ENCODE measurements at places on chromosomes 1 and 21. TPM values are rescaled to one million over a fixed set of nuclear protein-coding genes. Genes with fewer than 3 reads are reported as not detected.

The SH2D1B gene
- polyA plus RNA-seq: 0.32 TPM

The PLXNA2 gene
- polyA plus RNA-seq: not detected

The ZBTB8A gene
- not detected for polyA plus RNA-seq

The LCE2B gene
- not detected for polyA plus RNA-seq

The OR2T33 gene
- 1.6 TPM for polyA plus RNA-seq

The RXFP4 gene
- 0.21 TPM for polyA plus RNA-seq

The MTARC1 gene
- 0.91 TPM for polyA plus RNA-seq

The NECTIN4 gene
- not detected for polyA plus RNA-seq

DNA sequence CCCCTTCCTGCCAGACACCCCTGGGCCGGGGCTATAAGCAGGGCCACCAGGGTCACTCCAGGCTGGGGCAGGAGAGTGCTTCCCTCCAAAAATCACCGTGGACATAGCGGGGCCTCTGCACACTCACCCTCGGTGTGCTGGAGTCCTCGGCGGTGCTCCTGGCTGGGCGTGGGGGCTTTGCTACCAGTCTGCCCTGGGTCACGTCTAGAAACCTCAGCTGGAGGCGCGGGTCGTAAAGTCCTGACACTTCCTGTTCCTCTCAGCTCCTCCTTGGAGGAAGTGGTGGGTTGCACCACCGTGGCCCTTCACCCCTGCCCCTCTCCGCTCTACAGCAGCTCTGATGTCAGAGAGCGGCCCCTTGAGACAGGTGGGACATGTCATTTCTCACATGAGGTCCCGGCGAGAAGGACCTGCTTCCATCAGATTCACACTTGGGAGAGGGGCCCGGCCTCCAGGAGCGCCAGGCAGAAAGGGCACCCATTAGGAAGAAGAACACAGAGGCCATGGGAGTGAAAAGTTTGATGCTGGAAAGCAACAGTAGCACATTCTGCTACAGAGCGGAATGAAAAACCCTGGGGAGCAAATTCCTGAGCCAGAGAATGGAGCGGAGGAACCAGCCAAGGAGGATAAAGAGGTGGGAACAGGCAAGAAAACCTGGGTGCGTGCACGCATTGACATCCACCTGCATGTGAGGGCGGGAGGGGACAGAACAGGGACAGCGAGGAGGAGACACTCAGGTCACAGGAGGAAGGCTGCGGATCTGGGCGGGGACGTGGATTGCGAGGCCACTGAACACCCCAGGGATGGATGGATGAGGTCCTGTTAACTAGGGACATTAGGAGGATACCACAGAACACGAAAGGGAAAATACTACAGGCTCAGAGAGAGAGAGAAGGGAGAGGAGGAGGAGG, at the start of gene ITGB2:
ITGB2 (minus strand) TSS at position 206 of the 911 bp plus-strand sequence. CDS start 10,117 bp downstream, outside the sequence.
- H3K4me3 ChIP-seq: peak within 1 kb of the TSS; percentile 98
- peaks cover 55% of the 10 kb centered on the region for H3K4me1 ChIP-seq
- no peaks in the 10 kb centered on the region for H3K27me3 ChIP-seq
- peaks cover 16% of the 10 kb centered on the region for H3K36me3 ChIP-seq
- peak within 1 kb of the TSS; percentile 100 for H3K27ac ChIP-seq
- DNase-seq: peak; percentile 85

- no peak for DNase-seq
- H3K4me1 ChIP-seq: no peaks in the 10 kb centered on the region
- H3K4me3 ChIP-seq: no peak overlapping the region
- H3K27me3 ChIP-seq: no peaks in the 10 kb centered on the region
- H3K36me3 ChIP-seq: no peaks in the 10 kb centered on the region
These were observed 166.3 kb downstream of the TBX15 start for GRCh38 chr1:118821801-118822200.

DNA sequence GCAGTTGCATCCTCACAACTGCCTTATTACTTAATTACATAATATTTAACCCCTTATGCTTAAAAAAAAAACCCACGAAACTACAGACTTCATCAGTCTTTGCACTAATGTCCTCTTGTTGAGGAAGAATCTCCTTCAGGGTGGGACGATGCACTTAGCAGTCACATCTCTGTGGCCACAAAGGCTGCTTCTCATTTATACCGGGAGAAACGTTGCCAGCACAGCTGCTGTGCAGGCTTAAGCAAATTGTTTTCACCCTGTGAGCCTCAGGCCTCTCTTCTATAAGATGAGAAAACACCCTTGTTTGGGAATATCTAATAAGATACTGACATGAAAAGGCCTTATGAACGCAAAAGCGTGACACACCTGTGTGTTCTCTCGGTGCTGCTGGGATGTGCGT, 2.9 kb upstream of the OBSCN start:
- DNase-seq: no peak
- peaks cover 8% of the 10 kb centered on the region for H3K27me3 ChIP-seq
- H3K4me1 ChIP-seq: peaks cover 3% of the 10 kb centered on the region
- no peak overlapping the region for H3K4me3 ChIP-seq
- no peak overlapping the region for H3K27ac ChIP-seq

DNA sequence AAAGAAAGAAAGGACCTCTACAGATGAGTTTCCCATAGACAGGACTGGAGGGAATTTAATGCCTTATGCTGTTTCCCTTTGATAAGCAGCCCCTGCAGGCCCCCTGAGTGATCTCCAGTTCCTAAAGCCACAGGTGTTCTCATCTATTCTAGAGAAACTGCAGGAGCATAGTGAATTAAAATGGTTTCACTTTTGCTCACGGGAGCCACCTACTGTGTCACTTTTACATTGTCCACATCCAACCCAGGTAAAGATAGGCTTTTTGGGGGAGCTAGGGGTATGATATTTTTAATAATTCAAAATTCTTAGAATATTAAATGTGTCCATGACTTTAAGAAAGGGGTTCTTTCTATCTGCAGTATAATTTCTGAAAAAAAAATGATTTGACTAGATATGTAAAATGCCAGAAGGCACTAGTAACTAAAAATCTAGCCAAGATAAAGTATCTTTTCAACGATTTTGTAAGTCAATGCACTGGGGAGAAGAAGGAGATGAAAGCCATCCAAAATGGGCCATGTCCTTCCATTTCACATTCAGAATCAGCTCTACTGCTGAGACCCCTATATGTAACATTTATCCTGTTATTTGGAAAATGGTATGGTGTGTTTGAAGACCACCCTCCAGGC, 267.3 kb upstream of the DUSP10 start:
- H3K27ac ChIP-seq: no peak overlapping the region
- H3K36me3 ChIP-seq: no peaks in the 10 kb centered on the region
- DNase-seq: peak; percentile 32
- peaks cover 5% of the 10 kb centered on the region for H3K4me1 ChIP-seq

- no peak overlapping the region for H3K27ac ChIP-seq
- peaks cover 1% of the 10 kb centered on the region for H3K36me3 ChIP-seq
- peaks cover 4% of the 10 kb centered on the region for H3K27me3 ChIP-seq
- H3K4me3 ChIP-seq: no peak overlapping the region
These were observed 18.9 kb upstream of the BATF3 start for GRCh38 chr1:212718499-212718898.

GRCh38 chr1:101769520-101769919, 227.2 kb downstream of the OLFM3 start:
- H3K4me1 ChIP-seq: no peaks in the 10 kb centered on the region
- DNase-seq: no peak
- no peak overlapping the region for H3K4me3 ChIP-seq
- H3K27ac ChIP-seq: no peak overlapping the region
- H3K36me3 ChIP-seq: no peaks in the 10 kb centered on the region

DNA sequence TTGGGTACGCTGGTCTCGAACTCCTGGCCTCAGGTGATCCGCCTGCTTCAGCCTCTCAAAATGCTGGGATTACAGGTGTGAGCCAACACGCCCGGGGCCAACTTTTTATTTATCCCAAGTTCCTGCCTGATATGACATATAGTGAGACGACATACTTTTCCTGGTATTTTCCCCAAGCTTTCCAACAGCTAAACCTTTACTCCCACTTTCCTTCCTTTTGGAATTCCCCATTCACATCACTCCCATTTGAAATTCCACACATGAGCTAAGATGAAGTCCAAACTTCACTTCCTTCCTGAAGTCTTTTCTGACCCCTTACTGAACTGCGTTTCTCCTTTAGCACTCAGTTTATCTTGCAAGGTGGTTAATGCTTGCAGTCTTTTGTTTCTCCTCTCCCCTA, 64.1 kb downstream of the S1PR1 start:
- peaks cover 5% of the 10 kb centered on the region for H3K4me1 ChIP-seq
- H3K27ac ChIP-seq: no peak overlapping the region
- DNase-seq: no peak
- H3K4me3 ChIP-seq: no peak overlapping the region

DNA sequence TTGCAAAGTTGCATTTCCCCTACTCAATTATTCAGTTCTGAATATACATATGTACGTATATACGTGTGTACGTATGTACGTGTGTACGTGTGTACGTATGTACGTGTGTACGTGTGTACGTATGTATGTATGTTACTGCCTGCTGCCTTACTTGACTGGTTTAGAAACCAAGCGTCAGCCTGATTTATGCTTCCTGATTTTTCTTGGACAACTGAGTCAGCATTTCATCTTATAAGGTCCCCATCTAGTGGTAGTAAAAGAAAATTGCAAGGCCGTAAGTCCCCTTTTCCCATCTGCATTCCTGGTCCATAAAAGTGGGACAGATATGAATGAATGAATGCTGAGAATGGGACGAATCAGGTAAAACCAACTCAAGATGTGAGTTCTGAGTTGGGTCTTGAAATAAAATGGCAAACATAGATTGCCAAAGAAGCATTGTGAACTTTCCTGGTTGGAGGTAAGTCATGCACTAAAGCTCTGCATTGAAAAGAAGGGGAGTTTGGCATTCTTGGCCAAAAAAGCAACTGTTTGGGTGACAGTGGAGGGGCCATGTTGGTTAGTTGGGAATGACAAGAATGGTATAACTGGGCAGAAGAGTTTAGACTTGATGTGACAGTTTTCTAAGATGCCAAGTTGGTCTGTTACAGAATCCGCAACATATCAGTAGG, 76.4 kb upstream of the DNAH14 start:
- peaks cover 18% of the 10 kb centered on the region for H3K27me3 ChIP-seq
- H3K36me3 ChIP-seq: no peaks in the 10 kb centered on the region
- H3K4me3 ChIP-seq: no peak overlapping the region
- no peak overlapping the region for H3K27ac ChIP-seq

DNA sequence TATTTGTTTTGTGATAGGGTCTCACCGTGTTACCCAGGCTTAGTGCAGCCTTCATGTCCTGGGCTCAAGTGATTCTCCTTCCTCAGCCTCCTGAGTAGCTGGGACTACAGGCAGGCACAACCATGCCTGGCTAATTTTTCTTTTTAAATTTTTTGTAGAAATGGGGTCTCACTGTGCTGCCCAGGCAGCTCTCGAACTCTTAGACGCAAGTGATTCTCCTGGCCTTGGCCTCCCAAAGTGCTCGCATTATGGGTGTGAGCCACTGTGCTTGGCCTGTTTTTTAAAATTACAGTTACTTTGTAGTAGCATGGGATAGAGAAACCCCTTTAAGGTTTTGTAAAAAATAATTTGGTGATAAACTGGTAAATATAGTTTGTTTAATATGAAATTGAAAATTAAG, 69.9 kb downstream of the RPS6KC1 start:
- H3K27ac ChIP-seq: no peak overlapping the region
- no peak overlapping the region for H3K4me3 ChIP-seq
- DNase-seq: no peak
- H3K4me1 ChIP-seq: no peaks in the 10 kb centered on the region

- no peaks in the 10 kb centered on the region for H3K4me1 ChIP-seq
- no peak overlapping the region for H3K27ac ChIP-seq
- DNase-seq: no peak
- H3K4me3 ChIP-seq: no peak overlapping the region
These were observed 102.3 kb downstream of the LACTBL1 start for GRCh38 chr1:22870201-22870871.

- no peaks in the 10 kb centered on the region for H3K4me1 ChIP-seq
- no peaks in the 10 kb centered on the region for H3K36me3 ChIP-seq
- H3K27me3 ChIP-seq: peaks cover 27% of the 10 kb centered on the region
- no peak overlapping the region for H3K4me3 ChIP-seq
- no peak overlapping the region for H3K27ac ChIP-seq
These were observed 25.1 kb downstream of the IGFN1 start for GRCh38 chr1:201215531-201216357.

DNA sequence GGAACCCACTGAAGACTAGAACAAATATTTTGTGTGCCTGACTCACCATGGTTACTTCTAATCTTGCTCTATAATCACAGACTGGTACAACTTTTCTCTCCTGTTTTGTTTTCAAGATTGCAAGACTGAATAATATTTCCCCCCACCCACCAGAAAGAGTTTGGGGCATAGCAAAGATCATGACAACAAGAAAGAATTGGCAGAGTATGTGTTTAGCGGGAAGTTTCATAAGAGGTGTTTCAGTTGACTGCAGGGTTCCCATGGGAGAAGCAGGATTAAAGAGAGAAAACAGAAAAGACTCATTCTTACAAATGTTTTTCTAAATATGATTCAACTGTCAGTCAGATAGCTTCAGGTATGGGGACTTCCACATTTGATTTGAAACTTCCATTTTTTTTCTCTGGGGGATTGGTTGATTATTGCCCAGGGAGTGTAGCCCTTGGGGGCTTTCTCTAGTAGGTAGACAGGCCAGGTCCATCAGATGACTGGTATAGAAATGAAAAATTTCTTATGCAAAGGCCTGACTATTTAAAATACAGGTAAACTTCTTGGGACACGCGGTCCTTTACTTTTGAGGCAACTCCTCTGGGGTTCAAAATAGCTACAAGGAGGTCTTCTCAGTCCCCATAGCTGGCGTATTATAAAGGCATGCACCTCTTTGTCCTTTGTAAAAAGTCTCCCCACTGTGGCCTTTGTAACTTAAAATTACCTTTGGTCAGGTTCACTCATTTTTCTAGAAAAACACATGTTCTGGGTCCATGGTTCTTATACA, 13.9 kb downstream of the OR14I1 start:
- peaks cover 20% of the 10 kb centered on the region for H3K4me1 ChIP-seq
- H3K36me3 ChIP-seq: no peaks in the 10 kb centered on the region
- peaks cover 4% of the 10 kb centered on the region for H3K27me3 ChIP-seq
- DNase-seq: no peak
- no peak overlapping the region for H3K27ac ChIP-seq

- H3K27ac ChIP-seq: peak overlapping the region; percentile 33
- no peaks in the 10 kb centered on the region for H3K4me1 ChIP-seq
- H3K27me3 ChIP-seq: no peaks in the 10 kb centered on the region
- DNase-seq: no peak
These were observed 276.0 kb downstream of the RWDD3 start for GRCh38 chr1:95509989-95510388.

GRCh38 chr1:177007437-177008161, 156.9 kb downstream of the ASTN1 start:
- peaks cover 17% of the 10 kb centered on the region for H3K27me3 ChIP-seq
- H3K27ac ChIP-seq: no peak overlapping the region
- no peaks in the 10 kb centered on the region for H3K4me1 ChIP-seq
- no peak overlapping the region for H3K4me3 ChIP-seq
- no peak for DNase-seq

DNA sequence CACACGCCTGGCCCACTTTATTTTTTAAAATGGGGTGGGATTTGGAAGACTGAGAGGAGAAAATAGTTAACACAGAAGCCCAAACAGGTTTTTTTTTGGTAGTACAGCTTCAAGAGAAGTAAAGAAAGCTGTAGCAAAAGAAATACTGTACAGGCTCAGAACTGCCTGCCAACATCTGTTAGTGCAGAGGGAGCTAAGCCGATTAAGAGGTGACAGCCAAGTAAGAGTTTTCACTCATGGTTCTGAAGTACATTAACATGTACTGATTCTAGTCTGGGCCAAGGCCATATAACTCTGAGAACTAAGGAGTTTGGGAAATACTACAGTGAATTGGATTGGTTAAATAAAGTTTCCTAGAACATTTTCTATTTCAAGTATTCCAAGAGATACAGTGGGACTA, 51.6 kb downstream of the EIF2B3 start:
- no peaks in the 10 kb centered on the region for H3K4me1 ChIP-seq
- H3K27ac ChIP-seq: no peak overlapping the region
- no peaks in the 10 kb centered on the region for H3K27me3 ChIP-seq
- no peak for DNase-seq
- H3K4me3 ChIP-seq: no peak overlapping the region

- H3K36me3 ChIP-seq: peaks cover 6% of the 10 kb centered on the region
- H3K4me1 ChIP-seq: peaks cover 11% of the 10 kb centered on the region
- H3K27ac ChIP-seq: no peak overlapping the region
- DNase-seq: no peak
These were observed 31.2 kb downstream of the SLX9 start for GRCh38 chr21:44970766-44971671.
